K562 (cell line): ENCODE measurements at places on chromosomes 1 and 21.

DNA sequence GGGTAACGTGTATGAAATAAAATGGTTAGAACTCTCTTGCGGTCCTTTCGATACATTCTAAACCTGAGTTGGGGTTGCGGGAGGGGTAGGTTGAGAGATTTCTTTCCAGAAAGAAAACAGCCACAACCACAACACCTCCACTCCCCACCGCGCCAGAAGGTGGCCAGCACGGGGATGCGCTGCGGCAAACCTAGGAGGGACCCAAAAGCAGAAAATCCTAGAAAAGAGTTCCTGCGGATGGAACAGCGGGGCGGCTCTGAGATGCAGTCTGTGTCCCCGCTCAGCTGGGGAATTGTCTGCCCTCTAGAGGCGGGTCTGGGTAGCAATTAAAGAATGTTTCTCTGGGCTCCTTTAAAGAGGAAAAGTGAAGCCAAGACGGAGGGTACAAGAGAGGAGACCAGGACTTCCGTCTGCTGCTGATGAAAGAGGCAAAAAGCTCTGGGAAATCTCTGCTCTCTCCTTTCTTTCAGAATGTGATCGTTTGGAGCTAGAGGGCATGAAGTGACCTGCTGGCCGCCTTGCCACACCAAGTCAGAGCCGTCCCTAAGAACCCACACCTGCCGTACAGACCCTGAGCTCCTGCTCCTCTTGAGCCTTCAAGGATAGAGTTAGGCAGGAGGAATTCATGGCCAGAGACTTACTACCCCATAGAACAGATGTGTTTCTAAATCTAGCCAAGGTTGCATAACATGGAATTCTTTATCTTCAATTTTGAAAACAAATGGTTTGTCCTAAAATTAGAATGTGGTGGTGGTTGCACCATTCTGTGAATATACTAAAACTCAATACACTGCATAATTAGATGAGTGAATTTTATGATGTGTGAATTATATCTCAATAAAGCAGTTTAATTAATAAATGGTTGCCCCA is 46.5 kb upstream of the COA6 start:
- peak; percentile 78 for DNase-seq

- no peak for DNase-seq
These were observed 21.8 kb downstream of the PPFIA4 start for GRCh38 chr1:203048086-203048485.

DNA sequence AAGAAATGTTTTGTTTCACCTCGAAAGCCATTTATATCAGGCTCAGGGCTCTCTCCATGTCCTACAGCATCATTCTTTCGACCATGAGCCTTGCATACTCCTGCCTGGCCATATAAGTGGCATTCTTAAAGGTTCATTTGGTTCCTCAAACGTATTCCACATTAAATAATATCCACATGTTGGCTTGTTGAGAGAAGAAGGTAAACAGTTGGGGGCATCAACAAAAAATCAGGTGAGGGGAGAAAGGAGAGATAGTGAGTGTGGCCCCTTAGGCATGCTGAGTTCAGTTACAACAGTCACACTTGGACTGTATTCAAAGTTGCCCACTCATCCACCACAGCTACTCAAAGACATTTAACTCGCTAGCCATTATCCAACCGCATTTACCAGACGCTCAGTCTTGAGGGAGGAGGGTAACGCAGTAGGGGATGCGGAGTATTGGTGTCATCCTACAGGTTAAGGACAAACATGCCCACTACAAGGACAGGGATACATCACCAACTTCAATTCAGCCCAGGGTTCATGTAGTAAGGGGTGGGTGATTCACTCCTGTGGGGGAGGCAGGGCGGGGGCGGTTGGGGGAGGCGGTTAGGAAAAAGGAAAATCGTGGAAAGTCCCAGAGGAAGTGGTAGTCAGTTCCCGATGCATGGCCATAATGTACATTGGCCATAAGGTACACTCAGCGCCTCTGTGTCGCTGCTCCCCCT is 1.4 kb downstream of the ZNF697 start:
- peak; percentile 28 for DNase-seq

GRCh38 chr1:117613249-117613968 is 7.6 kb downstream of the TENT5C start:
- DNase-seq = peak; percentile 87

DNA sequence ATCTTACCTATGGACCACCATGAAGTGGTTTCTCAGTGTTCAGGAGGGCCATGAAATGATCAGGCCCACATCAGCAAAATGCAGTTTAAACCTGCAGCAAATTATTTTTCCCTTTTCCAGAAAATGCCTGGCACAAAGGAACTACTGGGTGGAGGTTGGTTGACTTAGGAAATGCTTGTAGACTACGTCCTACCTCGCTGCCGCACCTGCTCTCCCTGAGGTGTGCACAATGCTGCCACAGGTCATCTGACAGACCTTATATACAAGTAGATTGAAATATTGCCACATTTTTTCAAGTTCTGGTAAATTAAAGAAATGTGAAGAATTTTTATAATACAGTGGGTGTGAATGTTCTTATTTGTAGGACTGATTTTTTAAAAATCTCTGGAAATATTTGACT is 166.7 kb upstream of the PDE4B start:
- no peak for DNase-seq

- DNase-seq = no peak
These were observed 2.3 kb upstream of the RGS13 start for GRCh38 chr1:192633533-192634253.

- no peak for DNase-seq
These were observed 59.0 kb upstream of the IKBKE start for GRCh38 chr1:206411321-206411720.

DNA sequence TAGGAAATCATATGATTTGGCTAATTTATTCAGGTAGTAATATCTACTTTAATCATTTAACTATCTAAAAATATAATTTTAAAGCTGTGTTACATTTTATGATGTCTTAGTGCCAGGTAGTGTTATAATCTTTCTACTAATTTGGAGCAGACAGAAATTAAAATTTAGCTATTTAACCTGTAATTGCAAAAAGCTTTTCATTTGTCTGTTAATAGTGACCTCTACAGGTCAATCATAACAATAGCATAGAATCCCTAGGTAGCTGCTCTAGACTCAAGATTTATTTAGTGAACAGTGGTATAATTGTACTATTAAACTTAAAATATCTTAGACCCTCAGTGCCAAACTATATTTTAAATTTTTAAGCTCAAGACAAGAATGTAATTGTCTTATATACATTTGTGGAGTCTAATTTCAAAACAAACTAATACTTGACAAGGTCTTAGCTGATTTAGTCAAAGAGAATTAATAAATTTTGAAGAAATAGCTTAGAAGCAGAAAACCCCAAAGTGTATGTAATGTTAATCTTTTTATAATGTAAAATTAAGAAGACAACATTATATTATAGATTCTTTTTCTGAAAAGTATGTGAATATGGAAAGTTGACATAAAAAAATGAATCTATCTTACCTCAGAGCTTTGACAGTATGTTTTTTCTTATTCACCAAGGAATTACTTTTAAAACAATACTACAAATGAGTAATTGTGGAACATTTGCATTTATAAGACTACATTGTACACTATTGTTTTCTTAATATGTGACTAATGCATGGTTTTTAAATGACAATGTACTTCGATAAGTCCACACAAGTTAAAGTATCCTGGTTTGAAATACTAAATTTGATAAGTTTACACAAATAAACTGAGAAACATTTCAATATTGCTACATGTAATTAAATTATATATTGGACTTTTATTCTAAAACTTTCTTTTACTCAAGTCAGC is 64.1 kb upstream of the RNPC3 start:
- peak; percentile 8 for DNase-seq

DNA sequence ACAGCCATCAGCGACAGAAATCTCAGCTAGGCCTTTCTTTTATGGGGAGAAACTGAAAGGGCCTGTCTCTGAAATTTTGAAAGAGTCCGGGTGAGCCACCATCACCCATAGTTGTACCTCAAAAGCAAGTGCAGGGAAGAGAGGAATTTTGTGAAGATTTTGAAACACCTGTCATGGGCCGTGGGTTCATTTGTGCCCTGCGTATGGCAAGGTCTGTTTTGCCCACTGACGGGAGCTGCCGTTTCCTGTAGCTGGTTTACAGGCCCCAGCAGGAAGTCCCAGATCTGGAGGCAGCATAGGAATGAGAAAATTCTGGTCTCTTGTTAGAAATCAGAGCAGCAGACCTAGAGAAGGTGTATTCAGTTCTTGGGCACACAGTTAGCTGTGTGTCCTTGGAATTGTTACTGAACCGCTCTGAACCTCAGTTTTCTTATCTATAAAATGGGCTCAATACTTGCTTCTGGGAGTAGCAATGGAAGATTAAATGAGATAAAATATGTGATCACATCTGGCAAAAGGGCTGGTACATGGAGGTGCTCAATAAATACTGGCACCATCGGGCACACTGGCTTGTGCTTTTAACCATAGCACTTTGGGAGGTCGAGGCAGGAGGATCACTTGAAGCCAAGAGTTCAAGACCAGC is 52.5 kb downstream of the MAN1C1 start:
- DNase-seq = no peak

DNA sequence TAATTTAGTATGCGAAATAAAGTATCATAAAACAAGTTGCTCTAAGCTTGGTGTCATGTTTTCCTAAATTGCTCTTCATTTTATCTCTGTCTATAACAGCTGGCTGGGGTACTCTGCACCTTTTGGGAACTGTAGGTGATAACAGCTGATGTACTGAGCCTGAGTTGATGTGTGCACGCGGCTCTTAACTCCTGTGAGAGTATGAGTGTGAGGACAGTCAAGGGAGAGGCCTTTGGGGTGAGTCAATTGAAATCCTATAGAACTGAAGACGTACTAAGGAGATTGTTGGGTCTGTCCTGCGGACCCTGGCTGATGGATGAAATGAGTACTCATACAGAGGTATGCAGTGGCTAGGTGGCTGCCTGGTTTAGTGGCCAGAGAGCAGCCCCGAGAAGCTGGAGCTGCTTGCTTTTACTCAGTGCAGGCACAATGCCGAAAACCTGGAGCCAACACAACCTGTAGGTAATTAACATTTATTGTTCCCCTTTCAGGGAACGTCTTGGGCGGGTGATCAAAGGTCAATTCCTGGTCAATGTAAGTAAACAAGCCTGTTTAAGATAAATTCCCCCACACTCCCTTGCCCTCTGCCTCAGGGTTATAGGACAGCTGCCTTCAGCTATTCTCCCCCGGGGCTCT is 188.5 kb downstream of the PRDM2 start:
- no peak for DNase-seq

DNA sequence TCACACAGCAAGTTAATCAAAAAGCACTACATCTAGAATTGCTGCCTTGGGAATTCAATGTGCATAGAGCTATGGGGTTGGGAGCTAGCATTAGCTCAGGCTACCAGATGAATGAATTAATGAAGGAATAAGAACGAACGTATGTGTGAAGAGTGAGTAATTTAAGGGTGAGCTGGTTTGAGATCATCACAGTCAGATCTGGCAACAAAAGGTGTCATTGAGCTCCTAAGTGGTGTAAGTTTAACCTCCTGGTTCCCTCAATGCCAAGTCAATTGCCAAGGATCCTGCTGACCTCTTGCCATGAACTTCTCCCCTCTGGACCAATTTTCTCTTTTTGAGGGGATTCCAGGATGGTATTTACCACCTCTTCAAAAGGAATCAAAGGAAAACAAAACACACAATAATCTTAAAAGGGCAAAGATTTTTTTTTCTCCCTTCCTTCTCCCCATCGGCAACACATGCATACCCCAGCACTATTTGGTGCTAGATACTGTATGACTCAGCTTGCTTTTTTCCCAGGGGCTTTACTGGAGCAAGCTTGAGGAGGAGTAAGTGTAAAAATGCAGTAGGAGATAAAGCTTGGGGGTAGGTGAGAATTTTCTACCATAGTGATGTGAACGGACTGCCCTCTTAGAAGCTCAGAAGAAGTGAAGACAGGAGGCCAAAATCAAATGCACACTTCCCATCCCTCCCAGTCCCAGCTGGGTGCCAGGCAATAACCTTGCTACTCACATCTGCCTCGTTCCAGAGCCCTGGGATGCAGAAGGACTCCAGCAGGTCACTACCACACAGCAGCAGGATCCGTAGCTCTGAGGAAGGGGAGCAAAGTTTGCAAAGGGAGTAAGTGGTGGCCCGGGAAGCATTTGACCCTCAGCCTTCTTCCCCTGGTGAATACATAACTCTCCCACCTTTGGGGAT is 92.0 kb downstream of the LAMC2 start:
- DNase-seq = no peak

GRCh38 chr1:46181343-46182260 is 5.3 kb upstream of the P3R3URF start:
- DNase-seq = no peak

DNA sequence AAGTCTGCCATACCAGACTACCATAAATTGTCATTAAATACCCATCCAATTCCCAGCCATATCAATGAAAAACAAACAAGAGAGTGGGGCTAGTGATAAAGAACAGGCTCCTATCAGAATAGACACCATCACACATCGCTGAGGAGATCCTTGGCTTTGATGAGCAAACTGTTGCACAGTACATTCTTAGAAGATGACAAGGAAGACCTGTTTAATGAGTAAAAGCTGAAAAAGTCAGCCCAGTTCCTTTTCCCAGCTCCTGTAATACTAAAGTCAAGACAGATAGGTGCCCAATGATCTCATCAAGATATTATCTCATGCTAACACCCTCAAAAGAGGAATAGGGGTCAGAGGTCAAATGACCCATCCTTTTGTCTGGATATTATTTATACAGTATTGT is 164.5 kb upstream of the COA6 start:
- no peak for DNase-seq

GRCh38 chr1:192160196-192160595 is 1.9 kb downstream of the RGS18 start:
- DNase-seq = no peak

- DNase-seq = peak; percentile 86
These were observed 67.3 kb upstream of the CNTN2 start for GRCh38 chr1:204975568-204976235.

- peak; percentile 11 for DNase-seq
These were observed 671.2 kb downstream of the MATN1 start for GRCh38 chr1:30052178-30052577.

GRCh38 chr1:26218906-26219494 is 15.0 kb upstream of the CEP85 start:
- no peak for DNase-seq

DNA sequence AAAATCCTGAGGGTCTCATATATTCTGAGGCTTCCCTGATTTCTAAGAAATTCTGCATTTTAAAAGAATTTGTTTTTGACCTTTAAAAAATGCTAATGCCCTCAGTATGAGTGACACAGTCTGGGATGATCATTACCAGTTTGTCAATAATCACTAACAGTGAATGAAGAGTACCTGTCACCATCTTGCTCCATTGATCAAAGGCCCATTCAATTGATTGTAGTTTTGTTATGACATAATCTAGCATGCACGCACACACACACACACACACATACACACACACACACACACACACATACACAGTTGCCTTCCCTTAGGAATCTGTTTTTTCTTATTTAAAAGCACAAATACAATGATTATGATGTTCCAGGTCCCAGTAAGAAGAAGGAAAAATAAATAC is 250.4 kb downstream of the NFIA start:
- no peak for DNase-seq
